ENCODE measurements at places on chromosomes 7 and 10.

- DNase-seq, result no peak
Observed at GRCh38 chr10:129319934-129320333, 147.1 kb upstream of the MGMT start.

GRCh38 chr10:28087661-28088351 is 88.9 kb upstream of the ODAD2 start:
- DNase-seq, result no peak

DNA sequence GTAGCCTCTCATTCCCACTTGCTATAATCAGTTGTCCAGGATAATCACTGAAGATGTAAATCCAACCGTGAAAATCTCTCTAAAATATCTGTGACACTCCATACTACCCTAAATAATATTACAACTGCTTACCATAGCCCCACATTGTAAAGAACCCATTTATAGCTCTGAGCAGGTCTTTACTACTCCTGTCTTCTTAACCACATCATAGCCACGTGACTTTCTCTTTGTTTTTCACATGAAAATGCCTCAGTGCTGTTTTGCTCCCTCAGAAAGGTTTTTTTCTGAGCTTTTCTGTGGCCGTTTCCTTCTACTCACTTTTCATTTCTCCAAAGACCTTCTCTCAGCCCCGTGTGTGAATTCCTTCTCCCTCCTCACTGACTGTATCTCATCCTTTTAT is 662.2 kb upstream of the ADARB2 start:
- DNase-seq, result no peak

- no peak for DNase-seq
Observed at GRCh38 chr10:89705466-89705865, 4.1 kb downstream of the KIF20B start.

- DNase-seq, result no peak
Observed at GRCh38 chr10:11827006-11827405, 3.9 kb downstream of the PROSER2 start.

DNA sequence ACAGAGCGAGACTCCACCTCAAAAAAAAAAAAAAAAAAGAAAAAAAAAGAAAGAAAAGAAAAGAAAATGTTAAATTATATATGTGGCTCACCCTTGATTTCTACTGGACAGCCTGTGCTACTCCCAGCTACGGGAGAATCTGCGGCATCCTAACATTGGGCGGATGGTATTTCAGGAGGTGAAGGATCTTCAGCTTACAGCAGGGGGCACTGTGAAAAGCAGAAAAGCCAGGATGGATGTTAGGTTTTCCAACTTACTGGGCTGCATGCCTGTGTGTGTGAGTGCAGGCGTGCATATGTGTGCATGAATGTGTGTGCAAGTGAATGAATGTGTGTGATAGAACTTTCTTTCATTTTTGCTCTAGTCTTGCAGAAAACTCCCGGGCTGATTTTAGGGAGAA is 1066.5 kb downstream of the TYW1 start:
- no peak for DNase-seq

DNA sequence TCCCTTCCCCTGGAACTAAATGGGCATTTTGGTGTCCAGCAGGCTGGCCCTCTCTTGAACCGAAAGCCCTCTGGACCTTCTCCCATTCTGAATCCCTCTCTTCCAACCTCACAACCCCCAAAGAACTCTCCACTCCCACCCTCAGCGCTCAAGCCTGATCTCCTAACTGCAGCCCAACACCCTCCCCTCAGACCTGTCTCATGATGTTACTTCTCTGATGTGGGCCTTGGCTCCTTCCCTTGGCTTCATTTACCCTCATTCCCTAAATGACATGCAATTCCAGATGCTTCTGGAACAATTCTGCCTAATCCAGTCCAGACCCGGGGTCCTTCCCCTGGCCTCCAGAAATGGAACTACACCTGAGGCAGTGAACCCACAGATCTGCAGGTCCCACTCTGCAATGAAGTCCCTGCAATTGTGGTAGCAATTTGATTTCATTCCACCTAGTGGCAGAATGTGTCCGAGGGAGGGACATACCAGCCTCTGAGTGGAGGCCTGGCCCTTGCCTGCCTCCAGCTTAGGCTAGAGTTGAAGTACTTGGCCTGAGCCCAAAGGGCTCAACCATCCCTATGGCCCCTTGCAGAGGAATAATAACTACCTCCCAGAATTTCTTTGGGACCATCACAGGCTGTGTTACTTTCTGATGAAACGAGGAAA is 4.1 kb upstream of the CEP41 start:
- DNase-seq, result no peak

DNA sequence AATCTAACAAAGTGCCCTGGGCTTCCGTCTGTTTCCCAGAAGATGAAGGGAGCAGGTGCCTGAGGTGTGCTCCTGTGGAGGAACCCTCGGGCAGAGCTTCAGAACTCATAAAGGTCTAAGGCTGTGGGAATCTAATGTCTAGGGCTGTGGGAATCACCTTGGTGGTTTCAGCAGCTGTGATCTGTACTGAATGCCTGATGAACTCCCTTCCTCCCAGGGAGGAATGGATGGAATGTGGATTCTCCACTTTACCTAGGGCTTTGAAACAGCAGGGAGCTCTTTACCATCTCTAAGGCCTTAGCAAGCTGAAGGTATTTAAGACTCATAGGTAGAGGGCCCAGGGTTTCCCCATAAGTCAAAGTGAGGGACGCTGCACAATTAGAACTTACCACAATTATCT is 36.0 kb upstream of the SEMA3E start:
- DNase-seq, result no peak

GRCh38 chr10:43851030-43851429 is 202.3 kb upstream of the ZNF32 start:
- no peak for DNase-seq

- DNase-seq, result no peak
Observed at GRCh38 chr7:77825131-77825530, 26.6 kb downstream of the PHTF2 start.

DNA sequence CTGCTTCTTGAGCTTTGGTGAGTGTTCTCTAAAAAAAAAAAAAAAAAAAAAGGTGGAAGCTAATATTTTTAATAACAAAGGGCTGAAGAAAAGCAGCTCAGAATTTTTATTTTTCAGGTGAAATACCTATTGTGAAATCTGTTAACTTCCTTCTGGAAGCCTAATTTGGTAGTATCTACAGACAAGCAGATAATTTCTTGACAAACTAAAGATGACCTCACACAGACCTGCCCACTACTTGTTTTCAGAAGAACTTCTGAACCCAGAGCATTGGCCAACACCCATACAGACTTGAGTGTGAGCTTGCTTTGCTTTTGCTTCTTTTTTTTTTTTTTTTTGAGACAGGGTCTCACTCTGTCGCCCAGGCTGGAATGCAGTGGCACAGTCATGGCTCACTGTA is 31.2 kb downstream of the LRRC4 start:
- DNase-seq, result no peak

DNA sequence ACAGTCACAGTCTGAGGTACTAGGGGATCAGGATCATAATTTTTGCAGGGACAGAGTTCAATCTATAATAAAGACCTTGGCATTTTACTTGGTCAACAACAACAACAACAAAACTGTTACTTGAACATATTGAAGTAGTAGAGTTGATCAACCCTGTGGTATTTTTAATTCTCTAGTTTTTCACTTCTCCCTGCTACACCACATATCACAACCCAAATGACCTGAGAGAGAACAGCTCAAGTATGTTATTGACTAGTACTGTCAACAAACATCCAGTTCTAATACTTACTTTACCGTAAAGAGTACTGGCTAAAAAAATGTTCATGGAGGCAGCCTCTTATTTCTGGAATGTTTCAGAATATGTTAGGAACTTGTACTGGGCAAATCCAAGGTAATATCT is 90.5 kb upstream of the FAM3C start:
- no peak for DNase-seq

DNA sequence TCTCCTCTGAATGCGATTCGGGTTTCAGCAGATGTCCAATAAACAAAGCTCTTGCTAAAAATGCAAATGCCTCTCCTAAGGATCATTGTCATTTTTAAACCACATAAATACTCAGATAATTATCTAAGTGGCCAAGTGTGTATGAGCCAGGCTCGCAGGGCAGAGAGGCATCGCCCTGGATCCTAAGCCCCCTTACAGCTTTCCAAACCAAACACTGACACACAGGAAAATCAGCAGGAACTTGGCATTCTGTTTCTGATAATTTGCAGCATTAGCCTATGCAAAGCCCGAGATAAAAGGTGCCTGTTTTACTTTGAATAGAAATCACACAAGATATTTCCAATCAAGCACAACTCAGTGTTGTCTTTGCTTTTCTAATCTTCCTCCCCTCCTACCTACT is 134.4 kb downstream of the ABCA13 start:
- no peak for DNase-seq

GRCh38 chr7:126605553-126605952 is 647.2 kb downstream of the GRM8 start:
- no peak for DNase-seq

GRCh38 chr10:133568287-133568614 is 2.9 kb upstream of the SYCE1 start:
- no peak for DNase-seq

DNA sequence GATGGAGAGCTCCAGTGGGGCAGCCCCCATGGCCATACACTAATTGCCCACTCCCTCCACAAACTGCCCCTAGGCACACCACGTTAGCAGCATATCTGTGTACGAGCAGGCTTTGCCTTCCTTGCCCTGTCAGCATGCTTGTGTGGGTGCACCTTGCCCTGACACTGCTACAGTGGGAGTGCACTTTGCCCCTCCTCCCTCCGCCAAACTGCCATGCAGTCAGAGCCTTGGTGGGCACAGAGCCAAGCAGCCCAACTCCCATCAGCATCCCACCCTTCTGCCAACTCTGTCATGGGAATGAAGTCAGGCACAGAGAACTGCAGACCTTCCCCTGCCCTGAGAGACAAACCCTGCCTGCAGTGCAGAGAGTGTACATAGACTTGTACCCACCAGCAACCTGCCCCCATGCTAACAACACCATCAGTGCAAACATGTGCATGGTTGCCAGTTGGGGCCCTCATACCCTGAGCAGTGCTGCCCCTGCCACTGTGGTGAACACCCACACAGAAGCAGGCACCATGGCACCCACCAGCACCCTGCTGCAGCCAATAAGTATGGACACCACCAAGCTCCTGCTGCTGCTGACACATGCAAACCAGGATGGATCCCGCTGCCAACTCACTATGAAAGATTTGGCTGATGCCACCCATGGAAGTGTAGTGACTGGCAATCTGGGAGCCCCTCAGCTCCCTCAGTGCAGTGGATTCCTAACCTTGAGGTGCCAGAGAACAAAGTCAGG is 1197.7 kb upstream of the CELF2 start:
- DNase-seq, result no peak

DNA sequence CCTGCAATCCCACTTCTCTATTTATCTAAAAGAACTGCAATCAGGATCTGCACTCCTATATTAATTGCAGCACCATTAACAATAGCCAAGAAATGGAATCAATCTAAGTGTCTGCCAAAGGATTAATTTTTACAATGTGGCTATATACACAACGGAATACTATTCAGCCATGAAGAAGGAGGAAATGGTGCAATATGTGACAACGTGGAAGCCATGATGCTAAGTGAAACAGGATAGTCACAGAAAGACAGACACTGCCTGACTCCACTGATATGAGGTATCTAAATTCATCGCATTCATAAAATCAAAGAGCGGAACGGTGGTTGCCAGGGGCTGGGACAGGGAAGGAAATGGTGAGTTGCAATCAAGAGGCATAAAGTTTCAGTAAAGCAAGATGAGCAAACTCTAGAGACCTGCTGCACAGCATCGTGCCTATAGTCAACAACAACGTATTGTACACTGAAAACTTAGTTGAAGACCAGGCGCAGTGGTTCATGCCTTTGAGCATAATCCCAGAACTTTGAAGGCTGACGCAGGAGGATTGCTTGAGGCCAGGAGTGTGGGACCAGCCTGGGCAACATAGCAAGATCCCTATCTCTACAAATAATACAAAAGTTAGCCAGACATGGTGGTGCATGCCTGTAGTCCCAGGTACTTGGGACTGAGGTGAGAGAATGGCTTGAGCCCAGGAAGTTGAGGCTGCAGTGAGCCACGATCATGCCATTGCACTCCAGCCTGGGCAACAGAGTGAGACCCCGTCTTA is 76.3 kb downstream of the FGFR2 start:
- no peak for DNase-seq

DNA sequence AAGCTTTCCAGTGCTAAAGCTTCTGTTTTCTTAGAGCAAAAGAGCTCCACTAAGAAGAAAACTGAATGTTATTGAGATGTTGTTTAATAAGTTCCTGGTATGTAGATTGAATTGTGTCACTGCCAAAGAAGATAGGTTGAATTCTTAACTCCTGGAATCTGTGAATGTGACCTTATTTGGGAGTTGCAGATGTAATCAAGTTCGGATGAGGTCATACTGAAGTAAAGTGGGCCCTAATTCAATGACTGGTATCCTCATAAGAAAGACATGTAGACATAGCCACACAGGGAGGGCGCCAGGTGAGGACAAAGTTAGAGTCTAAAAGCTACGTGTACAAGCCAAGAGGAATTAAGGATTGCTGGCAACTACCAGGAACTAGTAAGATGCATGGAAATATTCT is 732.1 kb upstream of the C7orf33 start:
- no peak for DNase-seq

GRCh38 chr10:31072451-31072850 is 40.8 kb upstream of the ZNF438 start:
- no peak for DNase-seq

DNA sequence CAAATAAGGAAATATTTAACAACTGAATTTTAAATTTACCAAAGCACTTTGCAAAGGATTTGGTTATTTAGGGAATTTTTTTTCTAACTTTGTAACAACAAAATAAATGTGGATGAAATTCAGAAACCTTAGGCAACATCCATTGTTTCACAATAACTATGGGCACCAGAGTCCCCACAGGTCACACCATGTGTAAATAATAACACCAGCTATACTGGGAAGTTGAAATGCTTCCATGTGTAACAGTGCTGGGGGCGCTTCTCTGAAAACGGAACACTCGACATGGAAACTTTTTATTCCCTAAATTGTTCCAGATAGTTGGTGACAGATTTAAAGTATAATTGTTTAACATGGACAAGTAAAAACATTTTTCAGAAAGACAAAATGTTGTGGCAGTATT is 818.6 kb downstream of the TNS3 start:
- DNase-seq, result no peak

DNA sequence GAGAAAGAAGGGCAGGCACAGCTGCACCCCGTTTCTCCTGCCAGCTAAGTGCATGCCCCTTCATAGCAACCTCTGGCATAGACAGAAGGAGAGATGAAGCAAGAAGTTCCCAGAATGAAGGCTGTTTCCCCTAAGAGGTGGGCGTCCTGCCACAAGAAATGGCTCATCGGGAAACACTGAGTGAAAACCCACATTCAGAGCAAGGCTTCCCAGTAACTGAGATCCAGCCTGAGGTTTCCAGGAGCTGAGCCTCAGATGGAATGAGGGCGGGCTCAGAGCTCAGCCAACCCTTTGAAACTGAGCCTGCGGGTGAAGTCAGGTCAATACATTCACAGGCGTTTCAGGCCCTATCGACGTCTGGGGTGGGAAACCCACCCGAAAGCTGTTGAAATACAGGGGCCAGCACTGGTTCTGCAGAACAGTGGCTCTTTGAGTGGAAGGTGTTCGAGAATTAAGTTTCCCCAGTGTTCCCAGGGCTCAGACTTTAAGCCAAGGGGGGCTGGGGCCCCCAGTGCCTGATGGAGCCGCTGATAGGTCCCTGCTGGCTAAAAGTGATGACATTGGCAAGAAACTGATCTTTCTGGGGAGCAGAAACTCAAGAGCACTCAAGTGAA is 510.2 kb downstream of the RPS24 start:
- no peak for DNase-seq

GRCh38 chr7:156177422-156178055 is 365.3 kb upstream of the SHH start:
- DNase-seq, result no peak
